Dermis microvascular lymphatic vessel endothelial cell (primary cell): ENCODE measurements at places on chromosomes 7 and 10. TPM values are rescaled to one million over a fixed set of nuclear protein-coding genes. Genes with fewer than 3 reads are reported as not detected.

Gene TMEM176B
- total RNA-seq, result not detected in 2 replicates

Gene NPY4R2
- total RNA-seq, result not detected in 2 replicates

Gene GHRHR
- total RNA-seq, result not detected in 2 replicates

Gene TACR2
- total RNA-seq, result under 0.01 and 0.63 TPM in 2 replicates

Gene PDLIM1
- total RNA-seq, result 51.1 and 122 TPM in 2 replicates

Gene ALOX5
- not detected in 2 replicates for total RNA-seq

Gene WDR91
- 3.0 and 5.3 TPM in 2 replicates for total RNA-seq

Gene SLC16A9
- 0.26 TPM in 1 of 2 replicates, not detected in the other for total RNA-seq

Gene SHTN1
- total RNA-seq, result 1.5 and 2.1 TPM in 2 replicates

Gene NCF1
- total RNA-seq, result under 0.01 TPM in 1 of 2 replicates, not detected in the other

Gene LRRN3
- total RNA-seq, result 0.13 TPM in 1 of 2 replicates, not detected in the other

Gene CYP3A4
- total RNA-seq, result not detected in 2 replicates

Gene BTBD16
- total RNA-seq, result under 0.01 TPM in 1 of 2 replicates, not detected in the other

Gene PRSS58
- not detected in 2 replicates for total RNA-seq

Gene PDGFA
- 53.9 and 81.2 TPM in 2 replicates for total RNA-seq

Gene ZNF511
- 21.5 and 23.7 TPM in 2 replicates for total RNA-seq

Gene FAM25C
- total RNA-seq, result not detected in 2 replicates

Gene CCL24
- total RNA-seq, result not detected in 2 replicates

Gene TAF6
- total RNA-seq, result 21.6 and 25.8 TPM in 2 replicates

Gene CUEDC2
- total RNA-seq, result 30.6 and 42.2 TPM in 2 replicates

Gene CUTC
- 16.9 and 19.8 TPM in 2 replicates for total RNA-seq

Gene GJD4
- total RNA-seq, result not detected in 2 replicates

Gene BNIP3
- 25.3 and 32.9 TPM in 2 replicates for total RNA-seq

Gene HPS1
- total RNA-seq, result 22.3 and 28.1 TPM in 2 replicates

Gene SLC13A1
- total RNA-seq, result not detected in 2 replicates

Gene DGKI
- total RNA-seq, result 0.64 and 3.5 TPM in 2 replicates

Gene NPFFR1
- total RNA-seq, result not detected in 2 replicates

Gene TMEM184A
- under 0.01 and 0.13 TPM in 2 replicates for total RNA-seq

Gene NDUFB2
- 119 and 146 TPM in 2 replicates for total RNA-seq

Gene PPP1R9A
- total RNA-seq, result 9.6 and 12.1 TPM in 2 replicates

Gene SH3PXD2A
- 2.6 and 3.2 TPM in 2 replicates for total RNA-seq

Gene PTN
- not detected in 2 replicates for total RNA-seq

Gene CXCL12
- 0.77 and 2.3 TPM in 2 replicates for total RNA-seq

Gene CFTR
- total RNA-seq, result not detected in 2 replicates

Gene ADGRA1
- total RNA-seq, result not detected in 2 replicates

Gene MYO1G
- under 0.01 and 0.13 TPM in 2 replicates for total RNA-seq

Gene LRRD1
- total RNA-seq, result under 0.01 TPM in 2 replicates

Gene ADIRF
- total RNA-seq, result 26.0 and 44.4 TPM in 2 replicates

Gene ICA1
- 28.0 and 37.6 TPM in 2 replicates for total RNA-seq

Gene HK1
- total RNA-seq, result 97.1 and 113 TPM in 2 replicates
